LNCaP clone FGC (cell line): ENCODE measurements at places on chromosomes 3 and 15.

- no peak for DNase-seq
Measured at GRCh38 chr15:70318594-70319465, 221.1 kb upstream of the TLE3 start.

DNA sequence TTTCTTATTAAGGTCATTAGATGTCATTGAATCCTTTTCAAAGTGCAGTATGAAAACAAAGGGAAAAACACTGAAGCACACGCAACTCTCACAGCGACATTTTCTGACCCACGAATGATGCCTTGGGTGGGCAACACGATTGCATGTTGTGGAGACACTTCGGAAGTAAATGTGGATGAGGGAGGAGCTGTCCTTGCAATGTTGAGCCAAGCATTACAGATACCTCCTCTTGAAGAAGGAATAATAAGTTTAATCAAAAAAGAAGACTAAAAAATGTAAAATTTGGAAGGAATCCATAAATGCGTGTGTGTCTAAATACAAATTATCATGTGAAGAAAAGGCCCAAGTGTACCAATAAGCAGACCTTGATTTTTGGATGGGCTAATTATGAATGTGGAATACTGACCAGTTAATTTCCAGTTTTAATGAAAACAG lies 16.9 kb downstream of the THBS1 start:
- DNase-seq: no peak

DNA sequence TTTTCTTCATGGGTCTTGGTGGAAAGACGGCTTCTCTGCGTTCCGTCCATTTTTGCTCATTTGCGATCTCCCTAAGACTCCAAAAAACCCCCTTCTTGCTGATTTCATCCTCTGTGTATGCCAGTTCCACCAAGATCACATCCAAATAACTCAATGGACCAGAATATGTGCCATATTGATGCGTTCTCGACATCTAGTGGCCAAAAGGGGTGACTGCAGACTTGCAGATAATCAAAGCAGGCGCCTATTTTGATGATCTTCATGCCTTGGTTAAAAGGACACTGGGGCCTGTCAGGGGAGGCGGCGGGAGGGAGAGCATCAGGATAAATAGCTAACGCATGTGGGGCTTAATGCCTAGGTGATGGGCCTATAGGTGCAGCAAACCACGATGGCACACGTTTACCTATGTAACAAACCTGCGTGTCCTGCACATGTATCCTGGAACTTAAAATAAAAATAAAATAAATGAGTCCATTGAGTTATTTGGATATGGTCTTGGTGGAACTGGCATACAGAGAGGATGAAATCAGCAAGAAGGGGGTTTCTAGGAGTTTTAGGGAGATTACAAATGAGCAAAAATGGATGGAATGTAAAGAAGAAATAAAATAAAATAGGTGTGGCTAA lies 104.2 kb upstream of the RAD18 start:
- no peak for DNase-seq

DNA sequence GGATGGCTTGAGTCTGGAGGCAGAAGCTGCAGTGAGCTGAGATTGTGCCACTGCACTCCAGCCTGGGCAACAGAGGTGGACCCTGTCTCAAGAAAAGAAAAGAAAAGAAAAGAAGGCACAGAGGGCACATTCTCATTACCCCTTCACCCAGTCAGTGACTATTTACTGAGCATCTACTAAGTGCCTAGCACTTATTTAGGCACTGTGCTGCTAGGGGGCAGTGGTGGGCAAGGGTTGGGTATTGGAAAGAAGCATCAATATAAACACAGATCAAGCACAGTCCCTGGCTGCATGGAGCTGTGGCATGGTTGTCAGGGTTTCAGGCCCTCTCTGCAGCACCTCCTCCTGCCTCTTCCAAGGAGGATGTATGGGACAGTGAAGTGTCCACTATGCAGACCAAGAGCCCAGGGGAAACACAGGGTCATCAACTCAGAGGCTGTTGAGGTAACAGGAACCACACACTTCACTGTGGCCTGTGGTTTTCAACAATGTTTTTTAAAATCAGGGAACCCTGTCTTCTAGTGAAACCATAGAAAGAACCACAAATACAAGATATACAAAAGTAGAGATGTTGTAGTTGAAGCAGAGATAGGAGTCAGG lies 138.5 kb downstream of the RAB11A start:
- DNase-seq: no peak

GRCh38 chr3:15271030-15271429 lies 61.4 kb downstream of the SH3BP5 start:
- DNase-seq: no peak

DNA sequence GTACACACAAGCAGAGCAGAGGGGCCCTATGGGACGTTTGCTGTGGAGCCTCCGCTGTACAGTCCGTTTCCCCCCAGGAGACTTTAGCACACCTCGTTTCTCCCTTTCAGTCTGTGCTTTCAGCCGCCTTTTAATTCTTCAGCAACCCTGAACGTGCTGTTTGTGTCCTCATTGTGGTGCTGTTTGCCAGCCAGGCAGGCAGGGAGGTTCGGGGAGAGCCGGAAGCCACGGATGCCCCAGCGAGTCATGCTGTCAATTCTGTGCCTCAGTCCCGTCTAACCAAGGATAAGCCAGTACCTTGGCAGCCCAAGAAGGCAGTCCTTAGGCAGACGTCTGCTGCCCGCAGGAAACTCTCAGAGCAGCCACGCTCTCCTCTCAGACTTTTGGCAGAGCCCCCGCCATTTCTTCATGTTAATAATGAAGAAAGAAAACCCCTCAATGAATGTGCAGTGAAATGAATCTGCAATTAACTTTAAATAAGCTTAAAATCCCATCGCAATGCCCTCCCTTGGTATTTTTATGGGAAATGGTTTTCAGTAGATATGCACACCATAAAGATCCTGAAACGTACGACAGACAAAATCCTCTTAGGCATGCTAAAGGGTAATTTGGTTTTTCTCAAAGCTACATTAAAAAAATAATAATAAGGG lies 158.6 kb downstream of the UACA start:
- DNase-seq: no peak

DNA sequence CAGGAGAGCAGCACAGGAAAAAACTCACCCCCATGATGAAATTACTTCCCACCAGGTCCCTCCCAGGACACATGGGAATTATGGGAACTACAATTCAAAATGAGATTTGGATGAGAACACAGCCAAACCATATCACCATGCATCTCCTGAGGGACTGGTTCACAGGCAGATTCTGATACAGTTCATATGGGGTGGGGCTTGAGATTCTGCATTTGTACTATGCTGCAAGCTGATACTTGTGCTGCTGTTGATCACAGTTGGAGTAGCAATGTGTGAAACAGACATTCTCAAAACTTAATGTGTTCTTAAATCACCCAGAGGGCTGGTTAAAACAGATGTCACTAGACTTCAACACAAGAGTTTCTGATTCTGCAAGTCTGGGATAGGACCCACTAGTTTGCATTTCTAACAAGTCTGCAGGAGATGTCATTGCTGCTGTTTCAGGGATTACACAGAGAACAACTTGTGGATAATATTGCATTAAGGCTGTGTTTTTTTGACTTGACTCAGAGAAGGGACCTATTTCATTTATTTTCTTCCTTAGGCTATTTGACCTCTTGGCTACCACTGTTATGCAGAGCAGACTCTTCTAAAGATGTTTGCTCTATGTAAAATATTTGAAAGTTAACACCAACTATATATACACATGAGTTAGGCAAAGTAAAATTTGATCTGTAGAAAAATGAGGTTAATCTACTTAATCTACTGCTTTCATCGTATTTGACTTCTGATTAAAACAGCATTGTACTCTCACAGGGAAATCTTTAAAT lies 194.2 kb upstream of the CNTN3 start:
- no peak for DNase-seq

GRCh38 chr3:71130471-71131374 lies 452.8 kb downstream of the FOXP1 start:
- DNase-seq: peak; percentile 65

- no peak for DNase-seq
Measured at GRCh38 chr3:158863247-158863646, 61.4 kb downstream of the MFSD1 start.

DNA sequence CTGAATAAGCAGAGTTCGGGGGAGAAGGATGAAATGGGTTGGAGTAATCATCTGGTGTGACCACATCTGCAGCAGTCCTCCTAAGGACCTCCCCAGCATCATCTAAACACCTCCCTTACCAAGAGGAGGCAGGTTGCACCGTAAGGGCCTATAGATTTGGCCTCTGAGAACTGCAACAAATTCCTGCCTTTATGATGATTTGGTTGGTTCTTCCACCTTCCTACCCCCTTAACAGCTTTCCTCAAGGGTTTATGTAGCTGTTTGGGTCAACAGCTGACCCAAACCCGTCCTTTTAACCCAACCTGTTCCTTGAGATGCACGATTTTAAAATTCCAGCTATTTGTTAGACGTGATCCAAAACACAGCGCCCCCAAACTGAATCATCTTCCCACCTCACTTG lies 58.2 kb downstream of the AAGAB start:
- no peak for DNase-seq

DNA sequence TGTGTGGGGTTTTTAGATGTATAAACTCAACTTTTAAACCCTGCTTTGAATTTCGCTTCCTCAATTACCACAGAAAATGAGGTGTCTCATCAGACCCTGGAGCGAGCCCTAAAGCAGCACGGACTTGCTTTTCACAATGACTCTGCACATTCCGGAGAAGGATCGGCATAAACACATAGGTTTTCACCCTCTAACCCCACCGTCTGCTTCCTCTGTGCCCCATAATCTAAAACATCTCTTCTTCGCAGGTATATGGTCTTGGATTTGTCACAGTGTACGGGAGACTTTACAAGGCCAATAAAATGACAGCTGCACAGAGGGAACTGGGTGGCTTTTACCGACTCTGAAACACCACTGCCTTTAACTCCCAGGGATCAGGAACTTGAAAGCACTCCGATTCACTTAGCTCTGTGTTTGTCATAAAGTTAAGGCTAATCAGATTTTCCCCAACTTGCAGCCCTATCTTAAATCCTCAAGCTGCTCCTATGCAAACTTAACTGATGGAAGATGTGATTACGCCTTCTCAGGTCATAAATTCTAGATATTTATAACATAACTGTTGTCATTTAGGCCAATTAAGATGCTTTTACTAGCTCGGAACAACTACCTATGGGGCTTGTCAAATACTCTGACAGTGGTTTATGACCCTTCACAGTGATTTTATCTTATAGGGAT lies 133.4 kb upstream of the WNT5A start:
- peak; percentile 92 for DNase-seq
